Neural progenitor cell (in vitro differentiated cells): ENCODE measurements at places on chromosomes 4 and X.

GRCh38 chrX:68995386-68995779 lies 166.6 kb downstream of the EFNB1 start:
- DNase-seq, result no peak

DNA sequence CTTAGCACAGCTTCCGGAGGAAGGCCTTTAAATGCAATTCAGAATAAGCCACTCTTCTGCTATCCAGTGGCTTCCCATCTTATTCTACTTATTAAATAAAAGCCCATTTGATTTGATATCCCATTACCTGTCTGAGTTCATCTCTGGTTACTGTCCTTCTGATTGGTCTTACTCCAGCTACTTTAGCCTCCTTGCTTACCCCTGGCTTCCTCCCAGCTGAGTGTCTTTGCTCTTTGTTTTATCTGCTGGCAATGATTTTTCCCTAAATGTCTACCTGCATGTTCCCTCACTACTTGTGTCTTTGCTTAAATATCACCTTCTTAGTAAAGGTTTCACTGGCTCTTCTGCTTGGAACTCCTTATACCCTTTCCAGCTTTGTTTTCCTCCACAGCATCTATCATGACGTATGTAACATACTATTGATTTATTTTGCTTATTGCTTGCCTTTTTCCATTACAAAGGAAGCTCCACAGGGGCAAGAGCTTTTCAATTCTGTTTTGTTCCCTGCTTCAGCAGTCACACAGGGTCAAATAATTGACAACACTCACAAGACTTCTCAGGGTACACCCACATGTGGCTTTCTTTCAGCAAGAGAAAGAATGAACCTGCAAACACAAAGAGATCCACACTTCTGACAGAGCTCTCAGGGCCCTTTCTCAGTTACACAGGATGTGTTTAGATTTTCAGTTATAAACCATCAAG lies 63.8 kb downstream of the TBC1D19 start:
- DNase-seq, result no peak

DNA sequence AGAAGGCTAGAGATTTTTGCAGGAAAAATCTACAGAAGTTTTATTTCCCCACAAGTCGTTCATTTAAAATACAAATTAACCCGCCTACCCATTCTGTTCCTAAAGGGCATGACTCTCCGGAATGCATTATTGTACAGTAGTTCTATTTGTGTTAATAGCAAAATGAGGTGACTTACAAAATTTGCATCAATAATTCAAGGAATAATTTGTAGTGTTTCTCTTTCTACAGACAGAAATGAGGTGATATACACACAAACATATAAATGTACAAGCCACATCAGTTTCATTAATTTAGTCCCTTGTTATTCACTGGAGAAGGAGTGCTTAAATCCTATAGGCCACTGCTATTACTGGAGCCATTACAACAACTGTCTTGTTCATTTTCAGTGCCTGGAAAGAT lies 501.3 kb upstream of the DIAPH2 start:
- no peak for DNase-seq

DNA sequence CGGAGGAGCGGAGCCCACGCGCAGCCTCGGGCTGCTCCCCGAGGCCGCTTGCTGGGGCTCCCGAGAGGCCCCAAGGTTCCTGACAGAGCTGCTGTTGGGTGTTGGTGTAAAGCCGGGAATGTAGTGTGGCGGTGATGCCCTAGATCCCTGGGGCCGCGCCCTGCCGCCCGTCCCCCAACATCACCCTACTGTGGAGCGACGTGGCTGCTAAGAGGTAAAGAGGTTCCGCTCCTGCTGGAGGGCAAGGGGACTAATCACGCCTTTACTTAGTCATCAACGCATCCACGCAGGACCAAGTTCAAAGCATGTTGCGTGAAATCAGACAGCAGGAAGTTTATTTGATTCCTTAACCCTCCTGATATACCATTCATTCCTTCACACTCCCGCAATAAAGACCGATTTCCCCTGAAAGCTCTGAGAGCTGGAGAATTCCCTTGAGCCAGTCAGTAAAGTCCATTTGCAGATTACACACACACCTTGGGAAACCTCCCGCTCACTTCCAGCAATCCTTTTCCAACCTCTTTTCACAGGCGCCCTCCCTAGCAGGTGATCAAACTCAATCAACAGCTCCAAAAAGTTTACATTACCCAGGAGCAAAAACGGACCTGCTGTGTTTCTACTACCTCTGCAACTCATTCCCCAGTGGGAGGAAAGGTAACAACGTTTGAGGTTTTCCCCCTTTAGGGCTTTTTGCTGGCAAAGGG lies 579 bp upstream of the GABRA2 start:
- DNase-seq, result peak; percentile 6

DNA sequence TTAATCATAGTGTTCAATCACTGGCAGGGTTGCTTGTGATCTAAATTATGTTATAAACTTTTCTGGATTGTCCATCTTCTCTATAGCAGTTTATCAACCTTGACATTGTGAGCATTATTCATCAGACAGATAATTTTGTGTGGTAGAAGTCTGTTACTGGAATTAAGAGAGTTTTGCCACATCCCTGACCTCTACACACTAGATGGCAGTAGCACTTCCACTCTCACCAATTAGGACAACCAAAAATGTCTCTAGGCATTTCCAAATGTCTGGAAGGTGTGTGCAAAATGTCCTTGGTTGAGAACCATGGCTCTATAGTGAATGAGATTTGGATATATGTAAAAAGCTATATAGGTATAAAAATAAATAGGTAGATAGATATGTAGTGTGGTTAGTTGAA lies 324.1 kb upstream of the FAM47C start:
- DNase-seq, result peak; percentile 1

- peak; percentile 37 for DNase-seq
Measured at GRCh38 chr4:122602277-122603142, 18.4 kb downstream of the IL21 start.

GRCh38 chr4:4836044-4836443 lies 23.4 kb upstream of the MSX1 start:
- no peak for DNase-seq

- DNase-seq, result no peak
Measured at GRCh38 chr4:54700986-54701385, 43.2 kb downstream of the KIT start.
